ENCODE measurements at places on chromosomes 1 and 21.

DNA sequence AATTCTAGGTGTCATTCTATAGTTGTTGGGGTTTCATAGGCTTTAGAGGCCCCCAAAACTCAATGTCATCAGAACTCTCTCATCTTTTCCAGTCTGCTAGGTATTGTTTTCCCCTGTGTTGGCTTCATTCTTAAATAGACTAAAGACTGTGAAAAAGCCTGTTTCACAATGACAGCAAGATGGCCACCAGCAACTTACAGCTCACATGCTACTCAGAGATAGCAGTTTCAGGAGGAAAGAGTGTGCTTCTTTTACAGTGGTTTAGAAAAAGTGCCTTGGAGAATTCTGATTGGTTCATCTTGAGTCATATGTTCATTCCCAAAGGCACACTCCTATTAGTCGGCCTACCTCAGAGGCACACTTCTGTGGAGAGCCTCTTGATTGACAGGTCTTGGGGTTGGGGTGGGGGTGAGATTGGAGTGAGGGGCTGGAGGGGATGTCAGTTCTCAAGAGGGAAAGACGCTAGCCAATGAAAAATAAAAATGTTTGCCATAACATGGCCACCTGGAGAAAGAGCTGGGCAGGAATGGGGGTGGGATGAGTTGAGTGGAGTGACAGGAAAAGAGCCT is 8.5 kb downstream of the IL23R start:
- no peak for DNase-seq

GRCh38 chr1:8423269-8423691 is 105.4 kb downstream of the SLC45A1 start:
- DNase-seq: no peak

GRCh38 chr1:53585129-53585528 is 125.9 kb downstream of the DMRTB1 start:
- DNase-seq: no peak

GRCh38 chr1:38133756-38134155 is 87.2 kb upstream of the POU3F1 start:
- DNase-seq: no peak

DNA sequence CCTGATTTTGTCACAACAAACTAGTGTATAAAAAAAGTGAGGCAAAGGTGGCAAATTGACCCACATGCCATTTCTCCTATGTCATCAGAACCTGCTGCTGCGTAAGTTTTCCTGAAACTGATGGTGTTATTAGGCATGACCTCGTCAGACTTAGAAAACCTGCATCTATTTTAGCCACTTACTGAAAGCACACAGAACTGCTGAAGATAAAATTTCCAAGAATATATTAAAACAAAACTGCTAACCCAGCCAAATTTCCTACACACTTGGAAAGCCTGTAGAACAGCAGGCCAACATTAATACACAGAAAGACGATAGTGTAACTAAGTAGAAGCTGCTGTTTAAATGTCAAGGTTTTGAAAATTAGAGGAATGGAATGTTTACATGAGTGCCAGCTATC is 674.5 kb upstream of the CXADR start:
- DNase-seq: no peak

GRCh38 chr1:11806307-11806936 is 431 bp downstream of the CLCN6 start:
- DNase-seq: no peak

DNA sequence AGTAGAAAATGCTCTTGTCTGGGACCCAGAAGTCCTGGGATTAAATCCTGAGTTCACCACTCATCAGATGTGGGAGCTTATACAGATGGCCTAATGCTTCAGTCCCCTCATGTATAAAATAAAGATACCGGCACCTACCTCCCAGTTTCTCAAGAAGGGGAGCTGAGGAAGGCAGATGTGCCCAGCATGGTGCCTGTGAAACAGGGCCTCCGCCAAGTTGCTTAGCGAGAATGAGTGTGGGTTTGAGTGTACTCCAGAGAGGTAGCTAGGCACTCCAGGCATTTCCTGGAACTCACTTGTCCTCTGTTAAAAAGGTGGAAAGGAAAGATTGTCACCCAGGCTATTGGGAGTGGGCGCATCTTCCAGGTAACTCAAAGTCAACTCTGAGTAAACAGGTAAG is 37.8 kb downstream of the IER5 start:
- no peak for DNase-seq

- DNase-seq: no peak
Observed at GRCh38 chr21:9837946-9838737, 683.2 kb upstream of the TPTE start.

DNA sequence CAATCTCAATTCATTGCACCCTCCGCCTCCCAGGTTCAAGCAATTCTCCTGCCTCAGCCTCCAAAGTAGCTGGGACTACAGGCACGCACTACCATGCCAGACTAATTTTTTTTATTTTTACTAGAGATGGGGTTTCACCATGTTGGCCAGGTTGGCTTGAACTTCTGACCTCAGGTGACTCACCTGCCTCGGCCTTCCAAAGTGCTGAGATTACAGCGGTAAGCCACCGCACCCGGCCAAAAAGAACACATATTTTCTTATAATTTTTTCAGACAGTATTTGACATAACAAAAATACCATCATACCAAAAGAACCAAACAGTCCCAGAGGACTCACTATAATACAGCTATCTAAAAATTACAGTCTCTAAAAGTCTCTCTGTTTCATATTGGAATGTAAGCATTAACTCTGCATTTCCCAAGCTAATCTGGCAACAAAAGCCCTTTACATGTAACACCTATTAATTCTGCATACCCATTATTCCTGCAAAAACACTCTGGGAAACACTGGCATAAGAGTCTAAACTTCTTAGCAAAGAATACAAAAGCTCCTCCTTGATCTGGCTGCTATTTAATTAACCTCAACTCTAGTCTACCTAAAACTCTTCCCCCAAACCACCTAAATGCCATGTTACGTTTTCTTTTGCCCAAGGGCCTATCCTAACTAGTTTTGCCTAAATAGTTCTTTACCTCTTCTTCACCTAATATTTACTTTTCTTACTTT is 26.9 kb downstream of the WDR26 start:
- DNase-seq: no peak

GRCh38 chr1:212915245-212916091 is 34.9 kb upstream of the VASH2 start:
- no peak for DNase-seq

- DNase-seq: no peak
Observed at GRCh38 chr1:225613006-225613405, 39.9 kb downstream of the ENAH start.

DNA sequence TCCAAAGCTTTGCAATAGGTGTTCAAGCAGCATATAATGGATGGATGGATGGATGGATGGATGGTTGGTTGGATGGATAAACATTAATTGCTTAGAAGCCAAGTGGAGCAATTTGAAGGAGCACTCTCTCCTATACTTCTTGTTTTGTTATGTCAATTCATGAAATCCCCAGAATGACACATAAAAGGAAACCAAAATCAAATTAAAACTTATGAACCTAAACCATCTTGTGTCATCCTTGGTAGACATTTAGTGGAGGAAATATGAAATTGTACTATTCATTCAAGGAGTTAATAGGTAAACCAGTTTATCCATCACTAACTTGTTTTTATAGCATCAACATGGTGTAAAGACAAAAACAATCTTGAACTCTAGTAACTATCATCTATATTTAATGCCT is 122.5 kb downstream of the NR5A2 start:
- DNase-seq: no peak

GRCh38 chr21:45582128-45582527 is 39.9 kb upstream of the SLC19A1 start:
- no peak for DNase-seq

GRCh38 chr1:26318338-26319064 is 743 bp downstream of the CD52 start:
- no peak for DNase-seq

DNA sequence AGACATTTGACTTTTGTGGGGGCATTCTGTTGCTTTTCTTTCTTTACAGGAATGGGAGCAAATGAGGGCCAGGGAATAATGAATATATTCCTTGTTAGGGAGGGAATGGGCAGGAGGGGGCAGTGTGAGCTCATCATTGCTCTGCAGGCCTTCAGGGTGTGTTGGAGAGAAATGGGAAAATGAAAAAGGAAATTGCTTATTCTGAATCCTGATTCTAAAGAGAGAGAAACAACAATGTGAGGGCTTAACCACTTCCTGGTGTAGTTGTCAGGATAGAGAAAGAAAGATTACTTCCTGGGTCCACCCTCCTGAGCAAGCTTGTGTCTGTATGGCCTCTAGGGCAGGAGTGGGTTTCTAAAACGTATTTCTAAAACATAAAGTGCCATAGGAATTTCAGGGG is 28.3 kb downstream of the VANGL2 start:
- DNase-seq: no peak

DNA sequence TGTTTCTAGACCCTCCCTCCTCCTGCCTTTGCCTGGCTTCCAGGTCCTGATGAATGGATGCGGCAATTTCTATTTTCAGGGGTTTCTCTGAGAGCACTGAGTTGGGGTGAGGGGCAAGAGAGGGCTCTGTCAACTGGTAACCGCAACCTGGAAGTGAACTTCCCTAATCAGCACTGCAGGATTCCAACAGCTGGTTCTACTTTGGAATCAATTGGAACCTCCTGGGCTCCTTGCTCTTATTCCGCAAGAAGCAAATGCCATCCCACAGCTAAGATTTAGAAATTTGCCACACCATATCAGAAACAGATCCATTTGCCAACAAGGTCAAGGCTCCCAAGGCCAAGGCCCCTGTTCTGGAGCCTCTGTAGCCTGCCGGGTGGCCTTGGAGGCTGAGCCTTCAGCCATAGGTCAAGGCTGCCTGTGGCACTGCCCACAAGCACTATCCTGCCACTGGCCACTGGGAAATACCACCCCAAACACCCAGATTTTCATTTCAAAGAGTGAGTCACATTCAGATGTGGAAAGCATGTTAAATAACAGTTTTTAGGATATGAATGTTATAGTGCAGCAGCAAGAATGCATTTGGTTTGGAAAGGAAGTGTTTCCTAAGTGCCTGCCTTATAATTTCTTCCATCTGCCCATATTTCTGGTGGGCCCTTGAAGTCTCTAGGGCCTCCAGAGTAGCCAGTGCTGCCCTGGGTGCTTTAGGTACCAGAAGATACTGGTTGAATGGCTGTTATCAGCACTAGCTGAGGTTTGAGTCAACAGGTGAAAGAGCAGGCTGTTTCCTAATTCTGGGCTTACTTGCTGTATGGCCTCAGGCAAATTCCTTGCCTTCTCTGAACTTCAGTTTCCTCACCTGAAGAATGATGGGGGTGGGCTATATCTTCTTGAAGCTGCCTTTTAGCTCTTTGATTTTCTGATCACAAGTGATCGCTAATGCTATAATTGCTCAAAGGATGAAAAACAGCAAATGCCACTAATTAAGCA is 56.3 kb upstream of the JUN start:
- peak; percentile 69 for DNase-seq

DNA sequence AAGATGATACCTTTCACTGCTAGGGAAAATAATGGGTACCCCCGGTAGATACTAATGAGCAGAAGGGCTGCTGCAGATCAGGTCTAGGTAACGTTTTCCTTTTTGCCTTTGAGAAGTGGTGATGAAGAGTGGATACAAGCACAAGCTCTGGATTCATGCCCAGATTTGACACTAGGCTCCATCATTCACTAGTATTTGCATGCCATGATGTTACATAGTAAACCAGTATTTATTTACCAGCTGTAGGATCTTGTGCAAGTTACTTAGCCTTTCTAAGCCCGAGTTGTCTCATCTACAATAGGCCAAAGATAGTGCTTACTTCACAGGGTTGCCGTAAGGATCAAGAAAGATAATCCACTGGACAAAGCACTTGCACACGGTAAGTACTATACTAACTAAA is 14.2 kb downstream of the PTPN14 start:
- DNase-seq: no peak

GRCh38 chr1:183210681-183211080 is 24.6 kb downstream of the LAMC2 start:
- DNase-seq: no peak

DNA sequence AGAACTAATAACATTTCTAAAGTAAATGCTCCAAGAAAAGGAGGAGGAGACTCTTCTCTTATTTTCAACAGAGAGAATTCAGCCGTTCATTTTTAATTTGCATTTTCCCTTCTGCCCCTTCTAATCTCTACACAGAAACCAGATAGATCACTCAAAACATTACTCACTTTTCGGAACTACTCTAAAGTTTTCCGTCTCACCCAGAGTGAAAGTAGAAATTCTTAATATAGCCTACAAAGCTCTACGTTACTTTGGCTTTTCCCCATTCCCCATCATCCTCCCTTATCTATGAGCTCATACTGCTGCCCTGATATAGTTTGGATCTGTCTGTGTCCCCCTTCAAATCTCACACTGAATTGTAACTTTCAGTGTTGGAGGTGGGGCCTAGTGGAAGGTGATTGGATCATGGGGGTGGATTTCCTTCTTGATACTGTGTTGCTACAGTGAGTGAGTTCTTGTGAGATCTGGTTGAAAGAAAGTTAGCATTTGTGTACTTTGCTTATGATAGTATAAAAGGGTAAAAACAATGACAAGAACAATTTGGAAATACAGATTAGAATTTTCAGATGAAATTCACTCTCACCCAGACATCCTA is 188.2 kb downstream of the AMY1C start:
- no peak for DNase-seq

DNA sequence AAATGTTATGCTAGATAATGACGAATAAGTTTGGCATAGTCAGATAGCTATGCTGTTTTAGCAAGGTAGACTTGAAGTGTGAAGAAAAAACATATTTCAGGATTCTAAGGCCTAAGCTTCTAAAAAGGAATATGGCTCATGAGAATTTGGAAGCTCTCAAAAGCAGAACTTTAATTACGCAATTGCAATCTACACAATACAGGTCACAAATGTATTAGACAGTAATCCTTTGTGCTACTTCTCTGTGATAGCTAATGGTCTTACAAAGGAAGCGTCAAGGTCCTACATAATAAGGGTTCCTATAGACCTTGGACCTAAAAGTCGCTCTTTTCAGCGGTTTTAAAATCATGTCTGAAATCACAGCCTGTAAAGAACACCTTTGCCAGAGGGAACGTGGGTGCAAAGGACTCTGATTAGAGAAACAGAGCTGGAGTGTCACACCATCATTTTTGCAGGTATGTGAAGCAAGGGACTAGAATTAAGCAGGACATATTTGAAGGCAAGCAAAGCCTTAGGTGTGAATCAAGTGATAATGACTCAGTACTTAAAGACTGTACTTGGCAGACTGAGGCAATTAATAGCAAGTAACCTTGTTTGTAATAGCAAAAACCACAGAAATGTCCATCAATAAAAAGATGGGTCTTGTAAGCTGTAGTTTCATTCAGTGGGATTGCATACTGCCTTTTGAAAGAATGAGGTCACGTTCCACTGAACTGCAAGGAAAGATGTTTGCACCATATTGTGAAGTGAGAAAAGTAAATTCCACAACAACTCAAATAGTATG is 420.2 kb downstream of the KCTD3 start:
- no peak for DNase-seq

- DNase-seq: no peak
Observed at GRCh38 chr1:156586323-156586722, 5.3 kb upstream of the NAXE start.

- no peak for DNase-seq
Observed at GRCh38 chr1:206808615-206809014, 36.3 kb upstream of the IL10 start.

All from AG09319 (cell line).